KG1 (cell line): ENCODE measurements at places on chromosomes 12 and 14.

- DNase-seq: no peak
These were observed 21.1 kb downstream of the OR6J1 start for GRCh38 chr14:22623047-22623446.

DNA sequence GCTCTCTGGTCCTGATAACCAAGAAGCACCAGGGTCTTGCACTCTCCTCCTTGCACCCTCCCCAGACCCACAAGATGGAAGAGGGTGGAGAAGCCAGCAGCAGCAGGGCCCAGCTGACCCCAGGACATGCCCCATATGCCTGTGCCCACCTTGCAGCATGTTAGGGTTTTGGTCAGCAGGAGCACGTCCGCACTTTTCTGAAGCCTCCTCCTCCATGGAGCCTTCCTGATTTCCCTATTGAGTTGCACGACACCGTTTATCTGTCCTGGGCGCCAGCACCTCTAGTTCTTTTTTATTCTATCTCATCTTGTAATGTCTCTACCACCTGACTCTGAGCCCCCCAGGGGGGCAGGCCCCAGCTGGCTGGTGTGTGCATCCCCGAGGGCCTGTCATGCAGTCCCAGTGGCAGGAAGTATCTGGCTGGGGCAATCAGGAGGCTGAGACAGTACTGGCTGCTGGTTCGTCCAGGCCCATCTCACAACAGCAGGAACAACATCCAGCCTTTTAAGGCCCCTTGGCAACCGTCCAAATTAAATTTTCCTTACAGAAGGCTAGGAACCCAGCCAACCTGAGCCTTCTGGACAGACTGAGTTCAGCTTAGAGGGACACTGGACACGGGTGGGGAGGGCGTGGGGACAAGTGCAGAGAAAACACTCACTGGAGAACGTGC lies 39.6 kb downstream of the CCDC85C start:
- no peak for DNase-seq

- peak; percentile 62 for DNase-seq
These were observed 25.1 kb downstream of the MEG3 start for GRCh38 chr14:100850841-100851585.

GRCh38 chr12:16148938-16149337 lies 128.5 kb downstream of the SLC15A5 start:
- DNase-seq: no peak

GRCh38 chr12:98397323-98398105 lies 117.9 kb upstream of the TMPO start:
- peak; percentile 70 for DNase-seq

DNA sequence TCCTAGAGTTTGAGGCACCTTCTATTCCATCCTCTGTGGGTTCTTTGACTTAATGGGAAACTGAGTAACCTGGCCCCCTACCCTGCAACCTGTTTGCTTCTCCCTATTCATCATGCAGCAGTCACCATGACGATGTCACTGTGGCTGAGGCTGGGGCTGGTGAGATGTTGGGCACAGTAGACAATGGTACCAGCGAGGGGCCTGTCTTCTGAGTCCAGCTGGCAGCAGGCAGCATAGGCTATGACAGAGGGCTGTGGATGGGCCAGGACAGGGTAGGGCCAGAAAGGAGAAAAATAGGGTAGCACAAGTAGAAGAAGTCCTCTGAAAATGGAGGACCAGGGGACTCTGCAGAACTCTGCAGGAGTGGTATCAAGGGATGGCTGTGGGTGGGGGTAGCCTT lies 2.0 kb downstream of the CIROP start:
- DNase-seq: no peak

DNA sequence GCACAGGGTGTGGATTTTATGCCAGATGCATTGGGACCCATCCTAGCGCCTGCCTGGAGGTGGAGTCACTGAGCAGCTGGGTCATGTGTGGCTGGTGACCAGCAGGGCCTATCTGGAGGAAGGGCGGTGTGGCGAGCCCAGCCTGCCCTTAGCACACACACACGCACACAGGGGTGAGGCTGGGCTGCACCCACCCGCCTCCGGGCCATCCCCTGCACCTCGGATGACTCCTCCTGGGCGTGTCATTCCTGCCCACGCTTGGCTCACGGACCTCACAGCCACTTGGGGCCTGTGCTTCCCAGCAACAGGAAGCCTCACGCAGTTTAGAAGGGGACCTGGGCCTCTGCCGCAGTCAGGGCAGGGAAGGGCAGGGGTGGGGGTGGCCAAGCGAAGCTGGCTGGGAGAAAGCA lies 36.2 kb upstream of the FZD10 start:
- no peak for DNase-seq

DNA sequence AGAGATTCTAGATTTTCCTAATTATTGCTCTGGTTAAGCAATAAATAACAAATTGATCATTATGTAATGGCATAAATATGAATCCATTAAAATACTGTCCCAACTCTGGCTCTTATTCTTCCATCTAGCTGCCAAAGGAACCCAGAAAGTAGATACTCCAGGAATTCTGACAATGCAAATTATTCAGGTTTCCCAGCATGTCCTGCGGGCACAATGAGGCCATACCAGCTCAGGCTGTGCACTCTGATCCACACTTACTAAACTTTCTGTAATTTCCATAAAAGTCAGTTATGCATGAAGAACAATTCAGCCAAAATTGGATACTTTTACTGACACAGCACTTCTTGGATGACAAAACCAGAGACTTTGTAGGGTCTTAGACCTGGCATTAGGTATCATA lies 576.3 kb downstream of the KCNH5 start:
- no peak for DNase-seq

DNA sequence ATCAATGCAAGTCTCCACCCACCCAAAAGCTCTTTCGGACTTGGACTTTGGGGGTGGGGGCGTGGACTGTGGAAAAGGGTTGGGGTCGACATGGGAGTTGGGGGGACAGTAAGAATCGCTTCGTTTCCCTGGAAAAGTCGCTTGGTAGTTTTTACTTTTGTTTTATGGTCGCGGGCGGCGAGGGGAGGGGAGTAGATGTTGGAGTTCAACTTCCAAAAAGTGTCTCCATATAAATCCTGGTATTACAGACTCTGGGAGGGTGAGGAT lies 568 bp upstream of the BCL11B start:
- DNase-seq: no peak

DNA sequence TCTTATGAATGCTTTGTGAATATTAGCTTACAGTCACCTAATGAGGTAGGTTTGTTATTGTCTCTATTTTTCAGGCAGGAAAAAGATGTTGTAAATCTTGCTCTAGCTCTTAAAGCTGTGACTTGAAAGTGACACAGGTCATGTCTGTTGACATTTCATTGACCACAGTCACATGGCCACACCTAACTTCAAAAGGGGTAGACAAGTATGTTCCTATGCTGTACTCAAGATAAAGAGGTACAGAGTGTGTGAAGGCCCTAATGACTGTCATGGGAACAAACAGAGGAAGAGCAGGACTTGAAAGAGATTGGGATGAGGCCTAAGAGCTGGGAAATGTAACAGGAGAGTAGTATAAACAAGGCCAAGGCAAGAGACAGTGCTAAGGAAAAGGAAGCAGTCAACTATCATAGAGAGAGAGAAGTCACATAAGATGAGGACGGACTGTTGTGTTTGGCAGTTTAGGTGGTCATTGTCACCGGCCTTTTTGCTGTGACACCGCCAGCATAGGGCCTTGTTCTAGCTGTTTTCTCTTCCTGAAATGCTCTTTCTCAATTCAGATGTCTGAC lies 181.0 kb downstream of the CFAP54 start:
- no peak for DNase-seq
